ENCODE measurements at places on chromosomes 2 and 18.

- no peak for DNase-seq
Measured at GRCh38 chr2:43104763-43105162, 121.6 kb downstream of the ZFP36L2 start.

DNA sequence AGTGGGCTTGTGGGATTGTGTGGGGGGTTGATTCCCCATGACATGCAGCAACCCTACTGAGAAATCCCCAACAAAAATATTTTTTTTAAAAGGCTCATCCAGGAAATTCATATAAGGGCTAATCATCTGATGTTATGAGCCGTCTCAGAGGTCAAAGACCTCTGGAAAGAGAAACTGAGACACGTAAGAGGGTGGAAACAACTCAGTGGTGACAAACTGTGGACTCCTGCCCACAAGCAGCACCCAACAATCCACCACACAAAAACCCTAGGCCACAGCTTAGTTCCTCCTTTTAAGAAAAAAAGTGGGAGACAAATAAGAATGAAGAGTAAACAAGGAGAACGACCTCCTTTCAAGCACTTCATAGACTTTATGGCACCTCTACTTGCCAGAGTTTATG lies 1096.1 kb upstream of the NRXN1 start:
- no peak for DNase-seq

GRCh38 chr2:195304310-195304709 lies 352.7 kb upstream of the SLC39A10 start:
- DNase-seq: no peak

- DNase-seq: no peak
Measured at GRCh38 chr2:105231232-105231619, 10.3 kb upstream of the GPR45 start.

GRCh38 chr2:48356701-48357325 lies 173.1 kb upstream of the STON1 start:
- DNase-seq: no peak

- DNase-seq: no peak
Measured at GRCh38 chr2:118309257-118309945, 221.1 kb downstream of the INSIG2 start.

- no peak for DNase-seq
Measured at GRCh38 chr2:51711766-51712165, 679.8 kb upstream of the NRXN1 start.

GRCh38 chr18:2948038-2948437 lies 64.9 kb downstream of the LPIN2 start:
- no peak for DNase-seq

DNA sequence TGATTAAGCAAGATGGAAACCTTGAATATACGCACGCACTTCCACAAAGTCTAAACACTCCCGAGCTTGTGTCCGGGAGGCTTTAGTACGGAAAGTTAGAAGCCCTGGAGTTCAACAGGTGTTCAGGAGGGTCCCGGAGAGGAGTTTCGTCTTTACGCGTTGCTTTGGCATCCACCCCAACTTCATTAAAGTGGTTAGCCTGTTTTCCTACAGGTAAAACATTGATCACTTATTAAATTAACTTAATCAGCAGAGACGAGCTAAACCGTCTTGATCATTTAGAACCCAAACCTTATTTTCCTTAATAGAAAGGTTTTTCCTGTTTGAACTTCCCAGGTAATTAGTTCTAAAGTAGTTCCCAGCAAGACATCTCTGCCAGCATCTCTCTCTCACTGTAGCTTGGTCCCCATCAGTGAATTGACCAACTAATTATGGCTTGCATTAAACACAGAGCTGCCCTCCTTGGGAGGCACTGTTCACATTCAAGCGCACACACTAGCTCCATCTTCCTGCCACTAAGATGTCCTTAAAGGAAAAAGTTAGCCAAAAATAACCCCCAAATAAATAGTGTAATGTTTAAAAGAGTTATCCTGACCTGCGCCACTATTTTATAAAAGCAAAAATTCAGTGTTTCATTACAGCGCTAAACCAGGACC lies 1.4 kb downstream of the NPAS2 start:
- DNase-seq: no peak

DNA sequence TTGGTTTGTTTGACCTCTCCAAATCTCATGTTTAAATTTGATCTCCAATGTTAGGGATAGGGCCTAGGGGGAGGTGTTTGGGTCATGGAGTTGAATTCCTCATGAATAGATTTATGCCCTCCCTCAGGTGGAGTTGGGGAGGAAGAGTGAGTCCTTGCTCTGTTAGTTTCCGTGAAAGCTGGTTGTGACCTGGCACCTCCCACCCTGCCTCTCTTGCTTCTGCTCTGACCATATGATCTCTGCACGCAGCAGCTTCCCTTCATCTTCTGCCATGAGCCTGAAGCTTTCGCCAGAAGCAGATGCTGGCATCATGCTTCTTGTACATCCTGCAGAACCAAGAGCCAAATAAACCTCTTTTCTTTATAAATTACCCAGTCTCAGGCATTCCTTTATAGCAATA lies 231.6 kb upstream of the ERBB4 start:
- DNase-seq: no peak

DNA sequence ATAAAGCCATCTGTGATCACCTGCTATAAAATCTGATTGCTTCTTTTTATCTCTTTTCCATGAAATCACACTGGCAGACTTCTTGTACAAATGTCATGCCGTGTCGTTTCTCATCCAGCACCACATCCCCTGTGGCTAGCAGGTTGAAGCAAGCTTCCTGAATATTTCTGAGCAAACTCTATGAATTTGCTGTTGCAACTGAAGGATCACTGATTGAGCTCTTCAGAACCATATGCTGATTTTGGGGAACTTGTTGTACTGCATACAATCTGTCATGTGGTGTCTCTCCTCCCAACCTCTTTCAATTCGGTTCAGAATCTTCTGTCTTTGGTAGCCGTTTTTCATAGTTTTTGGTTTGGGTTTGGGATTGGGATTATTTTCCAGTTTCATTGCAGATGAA lies 57.7 kb upstream of the RBMS1 start:
- peak; percentile 77 for DNase-seq

- DNase-seq: peak; percentile 43
Measured at GRCh38 chr2:47177043-47177565, 22.0 kb upstream of the STPG4 start.

- DNase-seq: no peak
Measured at GRCh38 chr2:128745946-128746345, 427.3 kb upstream of the HS6ST1 start.

GRCh38 chr2:231604101-231604684 lies 11.5 kb downstream of the TEX44 start:
- peak; percentile 15 for DNase-seq

DNA sequence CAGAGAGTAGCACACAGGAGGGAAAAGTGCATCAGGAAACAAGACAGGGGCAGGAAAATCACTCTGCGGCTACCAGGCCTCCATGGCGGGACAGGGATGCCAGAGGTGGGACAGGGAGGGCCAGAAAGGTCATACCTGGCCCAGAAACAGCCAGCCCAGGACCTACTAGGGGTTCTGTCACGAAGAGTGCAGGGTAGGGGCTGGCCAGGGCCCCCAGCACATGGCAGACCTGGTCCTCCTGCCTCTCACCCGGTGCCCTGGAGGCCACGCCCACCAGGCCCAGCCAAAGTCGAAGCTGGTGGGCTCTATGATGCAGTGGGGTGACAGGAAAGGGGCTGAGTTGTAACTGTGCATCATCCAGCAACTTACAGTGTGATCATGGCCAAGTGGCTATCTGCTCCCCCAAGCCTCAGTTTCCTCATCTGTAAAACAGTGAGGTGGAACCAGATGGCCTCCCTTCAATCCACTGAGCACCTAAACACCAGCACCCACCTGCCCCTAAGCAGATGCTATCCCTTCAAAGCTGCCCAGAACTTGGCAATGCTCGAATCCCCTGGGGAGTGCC lies 10.6 kb downstream of the CYP26B1 start:
- DNase-seq: no peak

- no peak for DNase-seq
Measured at GRCh38 chr2:172013396-172013795, 13.6 kb downstream of the METAP1D start.

- DNase-seq: no peak
Measured at GRCh38 chr2:75416420-75417342, 144.1 kb downstream of the EVA1A start.

- DNase-seq: no peak
Measured at GRCh38 chr2:205947621-205948495, 138.1 kb downstream of the INO80D start.

DNA sequence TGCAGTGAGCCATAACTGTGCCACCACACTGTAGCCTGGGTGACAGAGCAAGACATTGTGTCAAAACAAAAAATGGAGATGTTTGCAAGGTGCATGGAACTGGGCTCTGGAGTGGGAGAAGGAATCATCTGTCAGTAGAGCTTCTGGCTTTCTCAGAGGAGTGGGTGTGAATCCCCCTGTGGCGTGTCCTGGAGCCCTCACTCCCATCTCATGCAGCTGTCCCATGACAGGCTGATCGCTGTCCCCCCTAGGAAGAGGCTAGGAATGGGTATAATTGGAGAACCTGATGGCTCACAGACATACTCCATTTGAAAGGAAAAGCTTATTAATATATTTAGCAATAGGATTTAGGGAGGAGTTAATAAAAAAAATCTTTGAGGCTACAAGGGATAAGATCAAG lies 125.8 kb upstream of the EPB41L3 start:
- DNase-seq: no peak

DNA sequence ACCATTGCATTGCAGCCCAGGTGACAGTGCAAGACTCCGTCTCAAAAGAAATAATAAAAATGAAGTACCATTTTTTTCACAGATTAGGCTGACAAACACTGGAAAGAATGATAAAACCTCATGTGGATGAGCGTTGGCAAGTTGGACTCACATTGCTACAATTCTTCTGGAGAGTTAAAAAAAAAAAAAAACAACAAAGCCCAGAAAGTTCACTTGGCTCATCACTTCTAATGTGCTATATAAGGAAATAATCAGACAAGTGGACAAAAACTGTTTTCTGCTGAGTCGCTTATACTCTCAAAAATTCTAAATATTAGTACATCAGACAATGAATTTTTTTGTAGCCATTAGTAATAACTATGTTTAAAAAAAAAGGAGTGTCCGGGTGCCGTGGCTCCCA lies 38.4 kb downstream of the PKP4 start:
- DNase-seq: no peak

GRCh38 chr2:67846370-67847070 lies 216.3 kb downstream of the C1D start:
- DNase-seq: peak; percentile 23

GRCh38 chr2:43020296-43020695 lies 206.1 kb downstream of the ZFP36L2 start:
- DNase-seq: no peak

DNA sequence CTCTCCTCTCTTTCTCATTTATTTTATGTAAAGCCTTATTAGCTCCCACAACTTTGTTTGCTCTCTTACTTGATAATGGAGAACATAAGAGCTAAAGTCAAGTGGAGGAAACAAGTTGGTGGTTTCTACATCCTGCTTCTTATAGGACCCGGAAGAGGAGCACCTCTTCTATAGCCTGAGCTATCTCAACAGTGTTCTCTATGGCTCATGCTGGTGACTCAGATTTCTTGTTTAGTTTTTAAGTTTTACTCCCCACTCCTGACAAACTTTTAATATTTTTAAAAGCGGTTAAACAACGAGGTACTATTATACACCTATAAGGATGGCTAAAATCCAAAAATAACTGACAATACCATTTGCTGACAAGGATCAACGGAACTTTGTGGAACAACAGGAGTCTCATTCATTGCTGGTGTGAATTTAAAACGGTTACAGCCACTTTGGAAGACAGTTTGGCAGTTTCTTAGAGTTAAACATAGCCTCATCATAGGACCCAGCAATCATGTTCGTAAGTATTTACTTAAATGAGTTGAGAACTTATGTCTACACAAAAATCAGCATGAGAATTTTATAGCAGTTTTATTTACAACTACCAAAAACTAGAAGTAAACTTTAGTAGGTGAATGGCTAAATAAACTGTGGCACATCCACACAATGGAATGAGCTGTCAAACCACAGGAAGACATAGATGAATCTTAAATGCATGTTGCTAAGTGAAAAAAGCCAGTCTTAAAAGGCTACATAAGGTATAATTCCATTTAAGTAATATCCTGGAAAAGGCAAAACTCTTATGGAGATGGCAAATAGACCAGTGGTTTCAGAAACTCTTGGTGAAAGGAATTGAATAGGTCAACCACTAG lies 12.7 kb upstream of the CDC42EP3 start:
- no peak for DNase-seq

- no peak for DNase-seq
Measured at GRCh38 chr2:9488583-9489547, 14.5 kb downstream of the IAH1 start.

DNA sequence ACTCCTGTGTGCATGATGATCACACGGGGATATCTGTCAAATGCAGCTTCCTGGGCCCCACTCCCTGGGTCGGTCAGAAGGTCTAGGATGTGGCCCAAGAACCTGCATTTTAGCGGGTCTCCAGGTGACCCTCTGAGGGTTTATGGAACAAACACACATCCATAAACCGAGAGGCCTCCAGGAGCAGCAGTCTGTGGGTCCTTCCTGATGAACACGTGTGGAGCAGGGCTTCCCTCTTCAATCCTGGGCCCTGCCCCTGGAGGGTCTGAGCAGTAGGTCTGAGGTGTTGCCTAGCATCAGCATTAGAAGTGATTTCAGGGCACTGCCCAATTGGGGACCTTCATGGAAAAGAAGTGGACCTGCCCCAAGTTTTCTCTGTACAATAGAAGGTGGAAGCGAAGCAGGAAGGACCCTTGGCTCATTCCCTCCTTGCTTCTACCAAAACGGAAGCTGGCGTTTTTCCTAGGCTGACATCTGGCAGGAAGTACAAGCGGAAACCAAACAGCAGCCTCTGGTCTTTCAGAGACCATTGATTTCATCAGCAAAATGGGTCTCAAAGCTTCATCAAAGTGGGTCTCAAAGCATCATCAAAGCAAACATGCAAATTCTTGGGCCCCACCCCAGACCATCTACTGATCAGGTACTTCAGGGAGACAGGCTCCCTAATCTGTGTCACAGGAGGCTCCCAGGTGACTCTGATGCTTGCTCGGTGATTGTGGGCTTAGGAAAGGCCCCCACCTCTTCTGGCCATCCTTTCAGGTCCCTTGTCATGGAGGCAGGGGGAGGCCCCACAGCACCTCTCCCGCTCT lies 30.7 kb downstream of the INO80C start:
- no peak for DNase-seq

- no peak for DNase-seq
Measured at GRCh38 chr2:211175956-211176355, 619.6 kb downstream of the CPS1 start.

GRCh38 chr2:210839034-210839433 lies 282.6 kb downstream of the CPS1 start:
- no peak for DNase-seq

DNA sequence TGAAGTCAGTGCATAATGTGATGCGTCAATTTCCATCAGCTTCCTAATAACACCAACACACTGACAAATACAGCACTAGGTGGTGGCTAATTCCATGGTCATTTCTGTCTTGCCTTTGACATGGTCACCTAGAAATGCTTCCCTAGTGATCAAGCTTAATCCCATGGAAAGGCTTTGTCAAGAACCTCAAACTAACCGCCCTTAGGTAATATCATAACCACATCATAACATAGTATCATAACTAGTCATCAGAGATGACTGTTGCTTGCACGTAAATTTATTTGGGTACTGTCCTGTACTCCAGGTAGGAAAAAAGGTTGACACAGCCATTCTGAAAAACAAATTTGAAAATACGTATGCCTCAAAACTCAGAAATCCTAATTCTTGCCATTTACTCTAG lies 471.8 kb downstream of the IRS1 start:
- DNase-seq: no peak

- DNase-seq: no peak
Measured at GRCh38 chr18:59570796-59571195, 126.4 kb downstream of the CCBE1 start.
